ENCODE measurements at places on chromosomes 2 and 18.

DNA sequence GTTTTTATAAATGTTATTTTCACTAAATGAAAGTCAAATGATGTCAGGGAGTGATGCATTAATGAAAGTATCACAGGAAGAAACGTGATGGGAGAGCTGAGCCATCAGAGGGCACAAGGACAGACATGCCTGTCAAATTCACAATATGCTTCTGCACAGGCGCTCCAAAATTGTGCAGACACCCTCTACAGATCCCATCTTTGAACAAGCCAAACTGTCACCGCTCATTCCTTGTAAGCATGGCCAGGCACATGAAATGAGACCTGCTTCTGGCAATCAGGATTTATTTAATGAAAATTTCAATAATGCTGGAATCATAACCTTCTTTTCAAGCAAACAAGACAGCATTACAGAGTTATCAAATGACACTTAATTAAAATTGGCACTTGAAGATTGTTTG is 20.4 kb upstream of the FSHR start:
- DNase-seq, result no peak

- DNase-seq, result no peak
Observed at GRCh38 chr2:43185146-43185545, 41.3 kb downstream of the ZFP36L2 start.

DNA sequence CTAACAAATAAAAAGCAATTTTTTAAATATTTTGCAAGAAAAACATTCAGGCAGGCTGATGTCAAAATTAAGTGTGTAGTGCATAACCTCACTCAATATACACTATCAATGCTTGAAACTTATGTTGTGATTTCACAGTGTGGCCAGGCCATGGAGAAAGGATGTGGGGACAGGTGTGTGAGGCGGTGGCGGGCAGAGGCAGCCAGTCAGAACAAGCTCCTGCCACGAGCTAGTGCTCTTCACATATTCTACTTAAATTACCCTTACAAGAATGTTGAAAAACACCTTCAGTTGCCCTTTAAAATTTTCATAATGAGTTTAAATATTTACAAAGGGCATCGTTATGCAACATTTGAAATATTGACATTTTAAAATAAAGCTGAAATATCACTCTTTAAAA is 43.2 kb downstream of the CYB5A start:
- DNase-seq, result no peak

DNA sequence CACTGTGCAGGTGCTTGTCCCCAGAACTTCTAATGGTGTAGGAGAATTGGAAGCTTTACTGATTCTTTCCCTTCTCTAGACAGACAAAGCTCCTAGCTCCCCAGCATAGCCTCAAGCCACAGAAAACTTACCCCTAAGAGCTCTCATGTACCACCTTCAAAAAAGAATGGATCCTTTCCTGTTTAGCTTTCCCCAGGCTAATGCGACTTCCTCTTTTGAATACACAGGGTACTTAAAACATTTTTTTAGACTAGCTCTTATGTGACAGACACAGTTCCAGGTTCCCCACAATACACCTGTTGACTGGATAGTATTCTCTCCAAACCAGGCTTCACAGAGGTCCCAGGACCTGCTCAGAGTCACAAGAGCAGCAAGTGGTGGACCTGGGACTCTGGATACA is 8.3 kb downstream of the CTAGE1 start:
- DNase-seq, result no peak

DNA sequence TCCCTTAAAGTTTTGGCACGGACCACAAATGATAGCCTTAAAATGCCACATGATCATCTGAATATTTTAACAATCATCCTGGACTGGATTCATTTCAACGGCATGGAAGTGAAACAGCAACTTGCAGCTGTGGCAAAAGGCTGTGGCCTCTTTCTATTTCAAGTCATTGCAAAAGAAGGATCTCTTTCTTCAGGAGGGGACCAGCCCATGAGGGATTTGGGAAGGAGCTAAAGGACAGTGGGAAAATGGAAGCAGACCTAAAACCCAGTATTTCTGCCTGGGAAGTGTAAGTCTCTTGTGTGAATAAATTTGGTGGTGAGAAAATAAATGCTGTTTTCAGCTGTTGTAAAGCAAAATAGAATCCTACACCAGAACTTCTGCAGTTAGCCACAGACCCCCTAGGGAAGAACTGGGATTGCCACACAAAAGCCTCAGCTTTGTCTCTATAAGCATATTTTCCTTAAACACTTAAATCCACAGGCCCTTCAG is 107.3 kb upstream of the ZFP36L2 start:
- no peak for DNase-seq

GRCh38 chr2:6973895-6974545 is 56.8 kb downstream of the RNF144A start:
- no peak for DNase-seq

GRCh38 chr2:237600205-237600846 is 9.8 kb upstream of the RAB17 start:
- DNase-seq, result no peak

DNA sequence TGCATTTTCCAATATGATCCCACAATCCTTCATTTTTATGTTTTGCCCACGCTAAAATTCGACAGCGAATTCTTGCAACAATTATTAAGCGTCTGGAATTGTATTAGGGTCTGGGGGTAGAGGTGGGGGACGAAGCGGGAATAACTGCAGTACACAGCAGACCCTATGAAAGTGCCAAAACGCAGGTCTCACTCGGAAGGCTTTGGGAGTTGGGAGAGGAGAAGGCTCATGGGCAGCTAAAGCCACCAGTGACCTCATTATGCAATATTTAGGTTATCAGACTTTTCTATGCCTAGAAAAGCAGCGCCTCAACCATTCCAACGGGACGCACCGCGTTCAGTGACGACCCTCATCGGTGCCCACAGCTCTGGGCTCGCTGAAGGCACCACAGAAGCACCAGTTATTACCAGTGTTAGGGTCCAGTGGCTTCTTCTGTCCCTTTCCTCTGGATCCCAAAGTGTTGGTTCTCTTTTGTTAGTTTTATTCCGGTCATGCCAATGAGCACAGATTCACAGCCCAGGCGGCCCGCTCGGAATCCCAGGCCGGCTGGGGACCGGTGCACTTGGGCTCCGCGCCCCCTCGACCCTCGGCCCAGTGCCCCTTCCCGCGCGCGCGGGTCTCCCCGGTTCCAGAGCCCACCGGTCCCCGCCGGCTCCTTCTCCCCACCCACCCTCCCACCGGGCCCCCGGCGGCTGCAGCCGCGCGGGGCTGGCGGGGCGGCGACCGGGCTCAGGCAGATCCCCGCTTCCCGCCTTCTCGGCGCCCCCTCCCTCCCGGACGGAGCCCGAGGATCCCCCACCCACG is 737 bp upstream of the MAPK4 start:
- DNase-seq, result no peak

DNA sequence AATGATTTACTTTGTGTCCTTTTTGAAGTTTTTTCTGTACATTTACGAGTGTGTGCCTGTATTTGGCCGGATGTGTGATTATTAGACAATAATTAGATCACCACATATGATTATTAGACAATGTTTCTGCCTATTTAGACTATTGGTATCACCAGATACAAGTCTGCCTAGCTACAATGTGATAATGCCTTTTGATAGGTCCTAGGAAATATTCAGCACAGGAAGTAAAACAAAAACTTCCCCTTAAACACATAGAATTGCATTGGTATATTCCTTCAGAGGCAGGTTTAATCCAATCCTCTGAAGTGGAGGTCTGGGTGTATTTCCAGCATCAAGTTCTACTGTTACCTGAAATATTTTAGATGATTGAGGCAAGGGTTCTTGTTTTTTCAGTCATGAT is 275.1 kb downstream of the TGIF1 start:
- no peak for DNase-seq

DNA sequence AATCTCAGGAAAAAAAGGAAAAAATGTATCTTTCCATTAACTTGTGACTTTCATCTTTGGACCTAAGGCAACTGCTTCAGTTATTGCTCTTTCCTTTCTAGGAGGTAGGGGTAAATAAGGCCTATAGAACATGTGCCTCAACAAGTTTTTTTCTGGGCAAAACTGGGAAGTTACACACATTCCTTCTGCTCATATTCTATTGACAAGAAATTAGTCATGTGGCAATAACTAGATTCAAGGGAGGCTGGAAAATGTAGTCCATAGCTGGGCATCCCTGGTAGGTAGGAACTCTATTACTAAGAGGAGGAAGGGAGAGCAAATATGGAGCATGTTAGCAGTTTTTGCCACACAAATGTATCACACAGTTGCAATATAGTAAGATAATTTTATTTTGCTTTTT is 37.7 kb upstream of the NEMP2 start:
- no peak for DNase-seq

DNA sequence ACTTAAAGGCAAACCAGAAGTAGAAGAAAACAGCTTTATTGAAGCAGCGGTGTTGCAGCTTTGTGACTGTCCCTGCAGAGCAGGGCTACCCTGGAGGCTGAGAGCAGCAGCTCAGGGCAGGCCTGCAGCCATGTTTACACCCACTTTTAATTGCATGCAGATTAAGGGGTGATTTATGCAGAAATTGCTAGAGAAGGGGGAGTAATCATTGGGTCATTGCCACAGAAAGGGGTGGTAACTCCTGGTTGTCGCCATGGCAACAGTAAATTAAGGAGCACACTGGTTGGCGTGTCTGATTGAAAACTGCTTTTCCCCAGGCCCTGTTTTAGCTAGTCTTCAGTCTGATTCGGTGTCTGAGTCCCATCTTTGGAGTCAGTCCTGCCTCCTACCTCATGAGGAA is 195.4 kb upstream of the HDAC4 start:
- DNase-seq, result no peak

DNA sequence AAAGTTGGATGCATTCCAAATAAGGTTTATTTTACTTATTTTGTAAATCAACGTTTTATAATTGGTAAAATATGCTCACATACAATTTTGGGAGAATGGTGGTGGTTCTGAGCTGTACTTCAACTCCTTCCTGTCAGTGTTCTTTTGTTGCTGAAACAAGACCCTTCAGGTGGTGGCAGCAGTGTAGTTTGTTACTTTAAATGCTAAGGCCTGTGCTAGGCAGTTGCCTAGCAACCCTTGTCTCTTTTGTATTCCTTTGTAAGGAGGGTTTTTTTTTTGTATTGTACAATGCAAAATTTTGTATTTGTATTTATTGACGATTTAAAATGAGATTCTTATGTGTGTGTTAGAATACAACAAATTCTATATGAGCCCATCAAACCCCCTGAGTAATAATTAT is 166.0 kb upstream of the FAM98A start:
- no peak for DNase-seq

DNA sequence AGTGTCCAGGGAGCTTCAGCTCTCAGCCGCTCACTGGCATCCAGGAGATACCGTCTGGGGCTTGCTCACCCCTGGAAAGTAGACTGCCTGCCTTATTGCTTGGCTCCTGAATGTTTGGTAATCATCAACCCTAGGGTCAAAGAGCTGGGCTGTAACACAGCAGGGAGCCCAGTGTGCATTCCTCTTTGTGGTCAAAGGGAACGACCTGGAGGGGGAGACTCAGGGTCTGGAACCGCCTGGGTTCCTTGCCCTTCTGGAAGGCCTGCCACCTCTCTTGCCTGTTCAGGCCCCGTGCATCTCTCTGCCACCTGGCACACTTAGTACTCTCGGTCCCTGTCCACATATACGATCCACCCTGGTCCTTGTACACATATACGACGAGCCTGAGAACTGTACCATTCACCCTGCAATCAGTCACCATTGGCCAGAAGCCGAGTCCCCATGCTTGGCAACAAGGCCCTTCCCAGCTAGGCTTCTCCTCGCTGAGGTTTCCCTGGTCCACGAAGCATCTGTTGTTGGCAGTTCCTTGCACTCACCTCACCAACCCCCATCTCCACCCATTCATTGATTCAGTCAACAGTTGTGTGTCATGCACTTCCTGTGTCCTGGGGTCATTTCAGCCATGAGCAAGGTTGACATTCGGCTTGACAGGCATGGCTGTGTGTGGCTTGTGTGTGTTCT is at the start of gene NAT8:
Gene NAT8, minus strand, starts transcription at position 85 of the 681 bp plus-strand sequence. CDS start 794 bp downstream, outside the sequence.
- no peak for DNase-seq

DNA sequence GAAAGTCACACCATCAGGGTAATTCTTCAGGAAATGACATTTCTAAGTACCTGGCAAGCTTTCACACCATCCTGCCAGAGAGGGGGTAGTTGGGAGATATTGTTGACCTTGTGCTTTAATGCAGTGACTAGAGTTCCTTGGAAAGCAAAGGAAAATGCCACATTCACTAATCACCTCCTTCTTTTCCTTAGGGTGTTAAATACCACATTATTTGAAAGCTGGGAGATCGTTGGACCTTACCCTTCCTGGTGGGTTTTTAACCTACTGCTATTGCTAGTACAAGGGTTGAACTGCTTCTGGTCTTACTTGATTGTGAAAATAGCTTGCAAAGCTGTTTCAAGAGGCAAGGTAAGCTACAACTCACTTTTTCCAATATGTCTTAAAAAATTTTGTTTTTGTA is 37.0 kb upstream of the NOSTRIN start:
- DNase-seq, result no peak

- DNase-seq, result no peak
Observed at GRCh38 chr2:60500861-60501260, 52.6 kb downstream of the BCL11A start.

GRCh38 chr2:199910338-199911051 is 598 bp upstream of the C2orf69 start:
- DNase-seq, result no peak

DNA sequence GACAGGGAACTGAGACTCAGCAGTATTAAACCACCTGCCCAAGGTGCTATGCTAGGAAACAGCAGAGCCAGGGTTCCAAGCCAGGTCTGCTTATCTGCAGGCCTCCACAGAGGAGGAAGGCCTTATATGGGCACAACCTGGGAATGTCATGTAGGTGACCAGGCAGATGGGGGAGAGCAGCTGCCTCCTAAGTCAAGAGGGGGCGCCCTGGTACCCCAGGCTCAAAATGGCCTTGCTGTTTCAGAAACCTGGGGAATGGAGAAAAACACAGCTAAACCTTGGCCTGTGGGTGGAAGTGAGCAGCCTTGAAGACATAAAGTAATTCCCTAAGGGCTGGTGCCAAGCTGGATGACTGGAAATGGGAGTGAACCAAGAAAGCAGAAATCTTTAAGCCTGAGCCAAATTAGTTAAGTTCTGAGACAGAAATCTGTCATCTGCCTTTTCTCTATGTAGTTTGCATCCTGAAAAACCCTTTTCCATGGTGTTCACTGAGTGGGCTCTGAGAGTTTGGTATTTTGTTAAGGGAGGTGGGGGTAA is 79.1 kb downstream of the MAPK4 start:
- no peak for DNase-seq

DNA sequence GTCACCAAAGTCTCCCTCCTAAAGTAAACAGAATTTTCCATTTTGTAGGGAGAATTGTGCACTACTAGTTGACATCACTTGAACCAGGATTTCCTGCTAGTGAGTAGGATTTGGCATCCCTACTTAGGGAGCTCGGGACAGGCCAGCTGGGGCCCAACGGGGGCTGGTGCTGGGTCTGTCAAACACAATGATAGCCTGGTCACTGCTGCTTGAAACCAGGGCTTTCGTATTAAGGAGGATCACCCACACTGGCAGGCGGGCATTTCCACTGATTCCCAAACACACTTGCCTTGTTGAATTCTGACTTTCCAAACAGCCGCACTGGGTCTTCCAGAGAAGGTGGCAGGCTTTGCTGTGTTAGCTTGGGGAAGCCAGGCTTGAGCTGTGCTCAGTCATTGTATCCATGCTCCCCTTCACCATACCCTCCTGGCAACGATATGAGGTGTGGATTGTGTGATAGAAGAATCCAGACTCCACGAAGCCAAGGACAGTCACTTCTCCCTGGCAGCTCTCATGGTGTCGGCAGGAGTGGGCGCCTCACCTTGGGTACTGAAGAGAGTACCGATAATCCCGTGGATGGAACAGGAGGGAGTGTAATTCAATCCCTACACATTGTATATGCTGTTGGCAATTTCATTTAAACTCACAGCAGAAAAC is 7.5 kb downstream of the GDF7 start:
- DNase-seq, result no peak

All from stimulated activated CD4-positive, alpha-beta T cell treated with anti-CD3 and anti-CD28 coated beads, Interleukin-12 subunit alpha, Interleukin-12 subunit beta, amount 100 ng/mL, for 24 hours (primary cell).